ENCODE measurements at places on chromosomes 16 and 17.

DNA sequence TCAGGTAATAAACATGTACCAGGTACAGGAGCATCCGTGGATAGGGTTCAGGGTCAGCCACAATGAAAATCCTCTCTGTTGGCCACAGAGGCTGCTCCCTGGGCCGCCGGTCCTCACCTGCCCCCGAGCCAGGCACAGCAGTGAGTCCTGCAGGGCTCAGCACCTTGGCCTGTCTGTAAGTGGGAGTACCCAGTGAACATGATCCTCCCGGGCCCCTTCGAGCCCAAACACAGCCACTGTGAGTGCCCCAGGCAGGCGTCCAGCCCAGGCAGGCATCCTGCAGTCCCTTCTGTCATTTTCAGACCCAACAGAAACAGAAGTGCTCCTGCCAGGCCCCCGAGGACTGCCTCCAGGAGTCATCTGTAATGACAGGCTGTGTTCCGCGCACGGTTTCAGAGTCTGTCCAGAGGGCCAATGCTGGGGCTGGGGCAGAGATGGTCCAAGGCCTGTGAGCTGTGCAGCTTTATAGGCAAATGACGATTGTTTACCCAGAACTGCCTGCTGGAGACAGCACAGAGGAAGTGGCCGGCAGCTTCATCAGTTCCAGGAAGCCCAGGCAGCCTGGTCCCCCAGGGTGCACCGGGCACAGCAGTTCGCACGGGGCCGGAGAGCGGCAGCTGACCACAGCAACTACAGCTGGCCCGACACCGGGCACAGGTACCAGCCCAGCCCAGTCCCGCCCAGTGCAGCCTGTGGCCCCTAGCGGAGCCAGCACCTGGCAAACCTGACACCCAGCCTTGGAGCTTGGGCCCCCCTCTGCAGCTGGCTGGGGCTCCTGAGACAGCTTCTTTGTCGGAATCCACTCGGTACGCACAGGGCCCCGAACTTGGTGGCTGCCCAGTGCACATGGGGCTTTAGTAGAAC, 13.2 kb downstream of the SLC7A5 start:
- no peak for DNase-seq

GRCh38 chr16:67910158-67910557, 17.1 kb downstream of the PSKH1 start:
- no peak for DNase-seq

DNA sequence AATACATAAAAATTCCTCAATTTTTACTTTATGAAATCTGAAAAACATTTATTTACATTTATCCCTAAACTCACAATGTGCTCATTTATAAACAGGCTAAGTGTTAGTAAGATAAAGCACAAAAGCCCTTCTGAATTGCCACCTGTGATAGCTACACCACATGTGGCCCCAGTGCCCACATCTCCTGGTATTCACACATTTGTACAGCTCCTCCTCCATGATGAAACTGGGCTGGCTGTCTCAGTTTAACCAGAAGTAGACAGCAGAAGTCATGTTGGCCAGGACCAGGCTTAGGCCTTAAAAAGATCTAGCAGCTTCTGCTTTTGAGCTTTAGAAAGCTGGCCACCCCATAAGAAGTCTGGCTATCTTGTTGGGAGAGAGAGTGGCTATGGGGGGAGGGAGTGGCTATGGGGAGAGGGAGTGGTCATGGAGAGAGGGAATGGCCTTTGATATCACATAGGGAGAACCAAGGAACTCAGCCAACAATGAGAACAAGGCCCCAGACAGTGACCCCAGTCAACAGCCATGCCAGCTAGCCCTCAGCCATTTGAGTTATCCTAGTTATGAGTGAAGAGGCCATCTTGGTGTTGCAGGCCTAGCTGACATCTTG, 47.4 kb downstream of the CEP95 start:
- DNase-seq = no peak

DNA sequence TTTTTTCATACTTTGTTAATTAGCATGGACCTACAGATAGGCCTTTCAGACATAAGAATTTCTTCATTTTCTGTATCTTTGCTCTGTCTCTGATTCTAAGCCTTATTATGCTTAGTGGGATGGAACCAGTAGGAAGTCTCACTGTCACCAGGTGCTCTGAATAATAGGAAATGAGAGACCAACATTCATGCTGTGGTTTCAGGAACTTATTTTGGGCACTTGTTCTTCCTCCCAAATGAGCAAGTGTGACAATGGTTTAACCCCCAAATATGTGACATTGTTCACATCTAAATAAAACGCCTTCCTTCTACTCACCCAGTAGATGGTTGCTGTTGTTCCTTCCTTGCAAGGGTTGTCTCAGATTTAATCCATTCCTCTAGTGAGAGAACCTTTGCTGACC, 100.2 kb downstream of the SYCE1L start:
- DNase-seq = no peak

- no peak for DNase-seq
These were observed 6.6 kb downstream of the PLEKHH3 start for GRCh38 chr17:42669977-42670788.

GRCh38 chr16:19833581-19833980, 51.1 kb downstream of the GPRC5B start:
- DNase-seq = no peak

GRCh38 chr17:63629627-63630026, 7.4 kb downstream of the MAP3K3 start:
- no peak for DNase-seq

- no peak for DNase-seq
These were observed 6.9 kb downstream of the SLC16A3 start for GRCh38 chr17:82235775-82236141.

- DNase-seq = no peak
These were observed 3.9 kb downstream of the PLXDC1 start for GRCh38 chr17:39147221-39148185.

- DNase-seq = no peak
These were observed 106.5 kb downstream of the SPAG9 start for GRCh38 chr17:51014129-51014528.

DNA sequence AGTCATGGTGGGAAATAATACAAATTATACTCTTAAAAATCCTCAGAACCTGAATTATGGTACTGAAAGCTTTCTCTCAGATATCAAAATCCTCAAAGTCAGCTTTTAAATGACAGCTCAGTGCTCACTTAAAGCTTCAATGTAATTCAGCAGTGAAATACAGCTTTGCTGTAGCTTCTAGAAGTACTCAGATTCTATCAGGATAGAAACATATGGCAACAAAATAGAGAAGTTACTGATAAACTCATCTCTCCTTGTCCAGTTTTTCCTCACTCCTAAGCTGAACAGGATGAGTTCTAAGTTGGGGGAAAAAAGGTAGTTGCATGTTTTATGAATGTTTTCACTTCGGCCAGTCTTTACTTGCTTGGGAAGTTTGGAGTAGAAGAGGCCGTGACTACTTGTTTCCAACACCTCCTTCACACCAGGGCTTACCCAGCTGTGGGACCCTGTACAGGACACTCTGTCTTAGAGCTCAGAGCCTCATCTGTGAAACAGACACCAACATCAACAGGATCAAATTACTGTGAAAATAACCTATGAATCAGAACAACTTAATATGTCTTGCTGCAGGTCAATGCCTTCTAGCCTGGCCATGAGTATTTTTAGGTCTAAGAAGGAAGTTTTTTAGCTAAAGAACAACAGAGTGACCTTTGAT, 30.2 kb downstream of the OGFOD1 start:
- no peak for DNase-seq

DNA sequence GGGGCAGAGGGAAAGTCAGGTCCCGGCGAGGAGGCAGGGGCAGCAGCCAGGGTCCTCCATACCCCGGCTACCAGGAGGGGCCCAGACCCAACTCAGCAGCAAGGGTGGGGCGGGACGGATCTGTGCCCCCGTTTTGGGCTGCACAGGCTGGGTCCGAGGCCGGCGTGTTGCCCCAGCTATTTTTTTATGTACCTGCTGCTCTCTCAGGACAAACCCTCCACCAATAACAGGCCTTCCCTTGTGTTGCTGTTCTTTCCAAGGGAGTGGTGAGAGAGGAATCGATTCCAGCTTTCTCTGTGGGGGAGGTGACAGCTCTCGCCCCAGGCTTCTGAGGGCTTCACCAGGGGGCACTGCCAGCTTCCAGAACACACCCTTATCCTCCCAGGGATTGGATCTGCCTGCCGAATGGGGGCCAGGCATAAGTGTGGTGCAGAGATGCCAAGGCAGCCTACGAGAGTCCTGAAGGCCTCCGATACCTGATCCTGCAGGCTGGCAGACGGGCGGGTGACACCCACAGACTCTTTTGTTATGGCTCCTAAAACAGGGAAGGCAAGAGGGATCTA, 22.3 kb downstream of the RTN4RL1 start:
- DNase-seq = no peak

- DNase-seq = no peak
These were observed 37.5 kb upstream of the WSB1 start for GRCh38 chr17:27256225-27257030.

DNA sequence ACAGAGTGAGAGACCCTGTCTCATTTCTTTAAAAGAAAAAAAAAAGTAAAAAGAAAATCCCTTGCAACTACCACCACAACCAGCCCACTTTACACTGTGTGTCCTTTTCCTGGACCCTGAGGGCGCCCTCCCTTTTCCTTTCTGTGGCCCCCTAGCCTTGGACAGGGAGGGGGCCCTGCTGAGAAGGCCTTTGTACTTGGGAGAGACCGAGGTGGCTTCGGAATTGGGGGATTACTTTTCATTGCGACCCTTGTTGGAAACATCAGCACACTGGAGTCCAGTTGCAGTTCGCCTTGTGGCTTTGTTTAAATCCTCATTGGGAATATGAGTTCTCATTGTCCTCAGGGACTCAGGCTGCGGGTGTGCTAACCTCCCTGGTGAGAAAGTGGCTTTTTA, 9.4 kb upstream of the DNASE1 start:
- no peak for DNase-seq

- DNase-seq = no peak
These were observed 54.8 kb downstream of the VAC14 start for GRCh38 chr16:70746040-70746707.

GRCh38 chr17:57091186-57091618, 6.2 kb downstream of the AKAP1 start:
- DNase-seq = no peak

DNA sequence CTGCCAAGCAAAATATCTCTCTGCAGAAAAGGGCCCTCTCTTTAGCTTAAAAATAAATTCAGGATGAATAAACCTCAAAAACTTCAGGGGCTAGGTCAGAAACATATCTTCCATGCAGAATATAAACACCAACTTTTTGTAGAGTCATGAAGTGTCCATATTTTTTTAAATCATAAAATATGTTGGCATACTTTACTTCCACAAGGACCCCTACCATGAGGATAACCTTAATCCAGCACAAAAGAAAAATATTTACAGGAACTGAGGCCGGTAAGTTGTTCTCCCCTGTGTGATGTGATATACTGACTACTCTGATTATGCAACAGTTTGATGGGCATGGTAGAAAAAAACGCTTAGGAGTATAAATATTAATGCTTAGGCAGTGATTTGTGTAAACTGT, 264.8 kb upstream of the CDH11 start:
- DNase-seq = no peak

DNA sequence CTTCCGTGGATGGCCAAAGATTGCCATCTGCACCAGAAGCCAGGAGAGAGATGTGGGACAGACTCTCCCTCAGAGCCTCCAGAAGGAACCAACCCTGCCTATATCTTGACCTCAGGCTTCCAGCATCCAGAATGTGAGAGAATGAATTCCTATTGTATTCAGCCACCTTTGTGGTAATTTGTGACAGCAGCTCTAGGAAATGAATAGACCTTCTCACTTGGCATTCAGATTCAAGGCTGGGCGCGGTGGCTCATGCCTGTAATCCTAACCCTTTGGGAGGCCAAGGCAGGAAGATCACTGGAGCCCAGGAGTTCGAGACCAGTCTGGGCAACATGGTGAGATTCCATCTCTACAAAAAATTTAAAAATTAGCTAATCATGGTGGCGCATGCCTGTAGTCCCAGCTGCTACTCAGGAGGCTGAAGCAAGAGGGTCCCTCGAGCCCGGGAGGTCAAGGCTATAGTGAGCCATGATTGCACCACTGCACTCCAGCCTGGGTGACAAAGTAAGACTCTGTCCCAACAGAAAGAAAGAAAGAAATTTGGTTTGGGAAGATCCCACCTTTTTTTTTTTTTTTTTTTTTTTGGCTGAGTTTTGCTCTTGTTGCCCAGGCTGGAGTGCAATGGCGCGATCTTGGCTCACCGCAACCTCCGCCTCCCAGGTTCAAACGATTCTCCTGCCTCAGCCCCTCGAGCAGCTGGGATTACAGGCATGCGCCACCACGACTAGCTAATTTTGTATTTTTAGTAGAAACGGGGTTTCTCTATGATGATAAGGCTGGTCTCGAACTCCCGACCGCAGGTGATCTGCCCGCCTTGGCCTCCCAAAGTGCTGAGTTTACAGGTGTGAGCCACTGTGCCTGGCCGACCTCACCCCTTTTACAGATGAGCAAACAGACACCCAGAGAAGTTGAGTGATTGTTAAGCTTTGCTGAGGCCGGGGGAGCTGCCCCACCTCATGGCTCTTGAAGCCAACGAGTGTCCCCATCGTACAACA, 4.3 kb upstream of the CPSF4L start:
- DNase-seq = no peak
